ENCODE measurements at places on chromosomes 4 and X.

DNA sequence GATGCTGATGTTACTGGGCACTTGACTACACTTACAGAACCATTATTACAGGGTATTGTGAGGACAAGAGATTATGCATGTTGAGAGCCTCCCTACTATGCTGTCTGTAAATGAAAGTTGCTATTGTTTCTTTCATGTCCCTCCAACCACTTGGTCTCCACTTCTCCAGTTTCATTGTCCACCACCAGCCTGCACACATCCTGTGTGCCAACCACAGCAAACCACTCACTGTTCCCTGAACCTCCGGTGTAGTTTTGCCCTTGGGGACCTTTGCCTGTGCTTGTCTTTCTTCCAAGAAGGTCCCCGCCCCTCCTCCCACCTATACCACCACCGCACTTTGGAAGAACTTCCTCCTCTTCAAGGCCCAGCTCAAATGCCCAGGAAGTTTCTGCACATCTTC, 43.1 kb upstream of the AFF2 start:
- no peak for DNase-seq

GRCh38 chrX:39536211-39536610, 561.5 kb downstream of the BCOR start:
- DNase-seq, result no peak

DNA sequence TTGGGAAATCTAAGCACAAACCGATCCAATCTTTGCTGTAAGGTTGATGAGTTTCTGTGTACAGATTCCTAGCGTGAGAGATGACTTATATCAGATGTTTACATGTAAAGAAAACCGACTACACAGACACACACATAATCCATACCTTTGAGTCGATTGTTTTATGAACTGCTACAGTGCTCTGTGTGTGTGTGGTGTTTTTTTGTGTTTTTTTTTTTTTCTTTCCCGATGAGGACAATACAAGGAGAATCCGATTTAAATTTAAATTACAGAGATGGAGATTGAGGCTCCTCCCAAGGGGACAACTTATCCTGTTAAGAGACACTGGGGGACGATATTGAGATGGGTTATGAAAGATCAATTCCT, 461 bp upstream of the SLC9A6 start:
- DNase-seq, result peak; percentile 26

DNA sequence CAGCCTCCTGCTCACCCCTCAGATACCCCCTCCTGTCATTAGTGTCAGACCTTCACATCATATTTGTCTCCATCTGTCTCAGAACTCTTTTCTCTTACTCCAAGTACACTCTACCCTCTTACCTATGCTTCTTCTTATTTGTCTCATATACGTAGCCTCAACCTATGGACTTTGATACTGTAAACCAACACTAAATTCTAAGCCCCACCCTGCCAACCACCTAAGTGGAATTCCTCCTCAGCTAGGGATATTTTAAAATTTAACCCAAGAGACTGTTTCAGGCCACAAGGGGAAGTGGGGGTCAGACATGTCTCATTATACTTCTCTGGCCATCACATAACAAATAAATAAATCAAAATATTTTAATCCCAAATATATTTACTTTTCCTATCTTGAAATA, 778.1 kb upstream of the GRID2 start:
- DNase-seq, result no peak

Measured in DMS79 treated with DMSO at 0.1 percent for 48 hours (cell line).